SK-MEL-5 (cell line): ENCODE measurements at places on chromosomes 6 and 20. TPM values are rescaled to one million over a fixed set of nuclear protein-coding genes. Genes with fewer than 3 reads are reported as not detected.

The ADGRF1 gene
- total RNA-seq, result not detected in 2 replicates

The IP6K3 gene
- total RNA-seq, result not detected in 2 replicates

DNA sequence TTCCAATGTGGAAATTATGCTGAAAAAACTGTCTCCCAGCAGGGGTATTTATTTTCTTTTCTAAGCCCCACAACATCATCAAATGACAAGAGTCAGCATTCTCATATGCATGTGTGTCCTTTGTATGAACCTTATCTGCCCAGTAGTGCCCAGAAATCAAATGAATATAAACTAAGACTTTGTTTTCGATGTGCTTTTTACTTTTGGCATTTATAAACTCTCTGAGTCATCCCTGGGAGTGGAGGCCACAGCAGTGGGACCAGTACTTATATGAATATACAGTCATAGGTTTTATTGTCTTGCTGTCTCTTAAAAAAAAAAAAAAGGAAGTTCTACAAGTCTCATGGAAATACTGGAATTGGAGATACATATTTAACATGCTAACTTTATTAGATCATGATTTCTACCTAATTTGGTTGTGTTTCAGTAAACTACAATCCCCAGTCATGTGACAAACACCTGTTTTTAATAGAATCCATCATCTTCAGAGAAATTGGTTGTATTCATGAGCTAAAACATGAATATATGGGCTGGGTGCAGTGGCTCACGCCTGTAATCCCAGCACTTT, 99.2 kb upstream of the TMEM181 start:
- peak; percentile 34 for DNase-seq

- no peak for DNase-seq
These were observed 60.3 kb downstream of the ERMARD start for GRCh38 chr6:169811521-169812256.

- no peak for DNase-seq
These were observed 20.7 kb upstream of the SH3BGRL2 start for GRCh38 chr6:79610306-79611009.

GRCh38 chr6:148082696-148083095, 259.9 kb upstream of the SASH1 start:
- no peak for DNase-seq

GRCh38 chr20:17822039-17822438, 122.3 kb downstream of the BANF2 start:
- DNase-seq, result peak; percentile 36

DNA sequence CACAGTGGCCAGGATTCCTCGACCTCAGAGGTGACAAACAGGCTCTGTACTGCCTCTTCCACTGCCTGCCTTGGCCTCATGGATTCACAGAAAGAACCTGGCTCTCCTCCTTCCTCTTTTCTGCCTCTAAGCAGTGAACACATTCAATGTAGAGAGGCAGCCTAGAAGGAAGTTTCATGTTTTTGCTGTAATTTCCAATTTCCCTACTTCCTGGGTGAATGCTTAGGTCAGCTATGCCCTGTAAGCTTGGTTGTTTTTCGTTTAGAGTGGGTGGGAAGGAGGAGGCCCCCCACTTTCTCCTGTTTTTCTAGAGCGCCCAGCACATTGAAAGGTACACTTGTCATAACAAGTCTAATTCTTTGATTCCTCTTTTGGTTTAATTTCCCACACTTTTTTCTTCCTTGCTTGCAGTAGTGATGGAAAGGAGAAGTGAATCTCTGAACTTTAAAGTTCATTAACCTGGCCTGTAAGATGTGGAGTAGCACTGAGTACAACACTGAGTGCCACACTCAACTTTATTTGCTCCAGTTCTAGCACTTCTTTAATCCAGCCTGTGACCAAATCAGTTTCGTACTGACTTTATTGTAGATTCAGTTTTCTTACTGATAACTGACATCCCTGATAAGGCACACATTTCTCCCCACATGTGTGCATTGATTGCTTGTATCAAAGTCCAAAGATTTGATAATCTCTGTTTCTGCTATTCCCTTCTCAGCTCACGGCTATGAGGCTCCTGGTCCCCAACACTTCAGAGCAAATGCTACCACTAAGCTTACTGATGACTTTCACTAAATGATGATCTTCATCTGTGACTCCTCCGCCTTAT, 100.0 kb upstream of the MAN1A1 start:
- no peak for DNase-seq
